ENCODE measurements at places on chromosomes 16 and 17.

DNA sequence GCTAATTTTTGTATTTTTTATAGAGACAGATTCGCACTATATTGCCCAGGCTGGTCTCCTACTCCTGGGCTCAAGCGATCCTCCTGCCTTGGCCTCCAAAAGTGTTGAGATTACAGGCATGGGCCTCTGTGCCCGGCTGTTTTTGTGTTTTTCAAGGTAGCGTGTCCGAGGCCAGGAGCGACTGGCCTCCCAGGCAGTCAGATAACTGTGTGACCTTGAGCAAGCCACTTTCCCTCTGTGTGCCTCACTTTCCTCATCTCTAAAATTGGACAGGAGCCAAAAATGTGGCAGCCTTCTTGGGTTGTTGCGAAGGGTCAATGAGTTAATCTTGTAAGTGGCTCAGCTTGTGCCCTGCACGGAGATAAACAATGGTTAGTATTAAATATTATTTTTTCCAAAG is 2.4 kb downstream of the ABCC1 start:
- DNase-seq: no peak

- DNase-seq: peak; percentile 79
These were observed 4.5 kb downstream of the CCR7 start for GRCh38 chr17:40560592-40561293.

- DNase-seq: no peak
These were observed 54.6 kb downstream of the RBFOX3 start for GRCh38 chr17:79556271-79556670.

- no peak for DNase-seq
These were observed 5.7 kb upstream of the NQO1 start for GRCh38 chr16:69732101-69732500.

- DNase-seq: no peak
These were observed 35.5 kb upstream of the APOH start for GRCh38 chr17:66264696-66265095.

DNA sequence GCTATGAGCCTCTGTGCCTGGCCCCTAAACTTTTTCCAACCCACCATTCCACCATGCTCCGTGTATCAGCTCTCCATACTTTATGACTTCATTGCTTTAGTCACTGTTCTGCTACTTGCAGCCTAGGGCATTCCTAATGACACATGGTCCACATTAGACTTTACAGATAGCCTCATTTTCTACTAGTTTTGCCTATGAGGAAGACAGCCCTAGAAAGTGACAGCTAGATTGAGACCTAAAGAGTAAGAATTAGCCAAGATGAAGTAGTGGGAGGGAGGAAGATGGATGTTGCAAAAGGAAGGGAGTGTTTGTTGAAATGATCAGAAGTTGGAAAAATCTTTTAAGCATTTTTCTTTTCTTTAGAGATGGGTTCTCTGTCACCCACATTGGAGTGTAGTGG is 11.0 kb downstream of the C16orf54 start:
- no peak for DNase-seq
